Hepatocyte (in vitro differentiated cells): ENCODE measurements at places on chromosomes 11 and 22. TPM values are rescaled to one million over a fixed set of nuclear protein-coding genes. Genes with fewer than 3 reads are reported as not detected.
A peak's percentile ranks its signal among the peaks of the same experiment; 100 is the strongest.

DNA sequence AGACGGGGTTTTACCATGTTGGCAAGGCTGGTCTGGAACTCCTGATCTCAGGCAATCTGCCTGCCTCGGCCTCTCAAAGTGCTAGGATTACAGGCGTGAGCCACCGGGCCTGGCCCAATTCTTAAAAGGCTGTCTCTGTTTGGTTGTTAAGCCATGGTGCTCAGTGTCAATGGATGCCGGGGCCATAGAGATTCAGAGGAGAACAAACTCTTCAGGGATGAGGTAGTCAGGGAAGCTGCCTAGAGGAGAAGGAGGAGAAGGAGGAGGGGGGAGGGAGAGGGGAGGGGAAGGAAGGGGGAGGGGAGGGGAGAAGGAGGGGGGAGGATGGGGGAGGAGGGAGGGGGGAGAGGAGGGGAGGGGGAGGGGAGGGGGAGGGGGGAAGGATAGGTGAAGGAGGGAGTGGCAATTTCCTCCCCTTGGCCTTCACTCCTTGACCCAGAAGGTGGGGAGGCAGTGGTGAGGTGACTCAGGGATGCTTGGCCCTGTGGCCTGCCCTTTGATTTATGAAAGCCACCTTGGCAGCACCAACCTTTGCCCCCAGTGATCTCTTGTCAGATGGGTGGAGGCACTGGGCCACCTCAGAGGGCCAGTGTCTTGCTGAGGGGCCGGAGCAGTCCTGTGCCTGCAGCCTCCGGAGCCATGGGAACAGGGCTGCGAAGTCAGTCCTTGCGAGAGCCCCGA is at the start of gene C11orf86:
Gene C11orf86 (plus strand): TSS at position 581 of the 681 bp plus-strand sequence. CDS start 59 bp downstream, at position 640.
- no peak within 1 kb of the TSS for H3K4me3 ChIP-seq
- peak; percentile 42 for DNase-seq
- H3K27ac ChIP-seq = peak within 1 kb of the TSS; percentile 16
- H3K27me3 ChIP-seq = no peaks in the 10 kb centered on the region
- peaks cover 27% of the 10 kb centered on the region for H3K4me1 ChIP-seq

- H3K36me3 ChIP-seq = no peaks in the 10 kb centered on the region
- H3K4me1 ChIP-seq = peaks cover 35% of the 10 kb centered on the region
- DNase-seq = no peak
- H3K27me3 ChIP-seq = no peaks in the 10 kb centered on the region
- no peak overlapping the region for H3K27ac ChIP-seq
Observed at GRCh38 chr11:59180907-59181306, 9.0 kb downstream of the DTX4 start.

- no peak for DNase-seq
- no peaks in the 10 kb centered on the region for H3K36me3 ChIP-seq
Observed at GRCh38 chr11:15144347-15144746, 29.6 kb downstream of the INSC start.

- DNase-seq = no peak
- H3K27me3 ChIP-seq = no peaks in the 10 kb centered on the region
- no peaks in the 10 kb centered on the region for H3K36me3 ChIP-seq
- peak overlapping the region; percentile 81 for H3K4me3 ChIP-seq
Observed at GRCh38 chr11:46701078-46701654, 335 bp downstream of the ZNF408 start.

DNA sequence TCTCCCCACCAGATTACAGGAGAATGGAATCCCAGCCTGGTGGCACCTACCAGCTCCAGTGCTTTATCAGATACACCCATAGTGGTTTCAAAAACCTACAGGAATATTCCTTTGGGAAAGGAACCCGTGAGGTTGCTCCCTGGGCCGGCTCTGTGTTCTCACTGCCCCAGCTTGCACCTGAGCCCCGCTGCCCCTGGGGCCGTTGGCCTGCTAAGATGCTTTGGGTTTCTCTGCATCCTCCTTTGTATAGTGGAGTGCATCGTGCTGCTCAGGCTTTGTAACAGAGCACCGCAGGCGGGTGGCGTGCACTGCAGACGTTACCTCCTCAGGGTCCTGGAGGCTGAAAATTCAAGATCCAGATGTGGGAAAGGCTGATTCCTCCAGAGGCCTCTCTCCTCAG is 414.1 kb downstream of the BRD1 start:
- H3K4me1 ChIP-seq = no peaks in the 10 kb centered on the region
- H3K27ac ChIP-seq = no peak overlapping the region
- no peak for DNase-seq
- peaks cover 3% of the 10 kb centered on the region for H3K27me3 ChIP-seq

GRCh38 chr11:69533296-69534165 is 52.1 kb downstream of the LINC01488 start:
- H3K4me3 ChIP-seq = no peak overlapping the region
- no peak for DNase-seq
- no peaks in the 10 kb centered on the region for H3K27me3 ChIP-seq
- no peak overlapping the region for H3K27ac ChIP-seq
- no peaks in the 10 kb centered on the region for H3K36me3 ChIP-seq

DNA sequence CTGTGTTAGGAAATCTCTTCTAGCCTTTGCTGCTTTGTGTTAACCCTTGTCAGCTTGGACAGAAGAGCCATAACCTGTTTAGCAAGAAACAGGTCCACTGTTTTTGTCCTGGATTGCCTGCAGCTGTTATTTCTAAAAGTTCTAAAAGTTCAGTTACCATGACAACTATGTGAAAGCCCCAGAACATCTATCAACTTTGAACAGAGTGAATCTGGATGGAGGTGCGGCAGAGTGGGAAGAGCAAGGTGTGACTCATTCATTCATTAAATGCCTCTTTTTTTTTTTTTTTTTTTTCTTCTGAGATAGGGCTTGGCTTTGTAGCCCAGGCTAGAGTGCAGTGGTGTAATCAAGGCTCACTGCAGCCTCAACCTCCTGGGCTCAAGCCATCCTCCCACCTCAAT is 50.5 kb downstream of the RBX1 start:
- no peaks in the 10 kb centered on the region for H3K27me3 ChIP-seq
- H3K4me3 ChIP-seq = no peak overlapping the region
- no peaks in the 10 kb centered on the region for H3K36me3 ChIP-seq
- no peaks in the 10 kb centered on the region for H3K4me1 ChIP-seq
- peak overlapping the region; percentile 71 for H3K27ac ChIP-seq

The KRTAP5-8 gene
- not detected in 2 replicates for total RNA-seq

The C11orf91 gene
- not detected in 2 replicates for total RNA-seq

The TYR gene
- total RNA-seq = not detected in 2 replicates

The BCO2 gene
- 23.9 and 30.8 TPM in 2 replicates for total RNA-seq

The RBMXL2 gene
- total RNA-seq = 0.30 TPM in 1 of 2 replicates, not detected in the other
